ENCODE measurements at places on chromosomes 5 and 9. TPM values are rescaled to one million over a fixed set of nuclear protein-coding genes. Genes with fewer than 3 reads are reported as not detected.

QRFP gene
- not detected for polyA plus RNA-seq

SOHLH1 gene
- polyA plus RNA-seq, result 3.9 TPM

BHMT2 gene
- polyA plus RNA-seq, result 1.7 TPM

PPP2R2B gene
- polyA plus RNA-seq, result 36.2 TPM

POC5 gene
- 8.2 TPM for polyA plus RNA-seq

PCDHA9 gene
- not detected for polyA plus RNA-seq

BNC2 gene
- polyA plus RNA-seq, result 0.41 TPM

FRRS1L gene
- polyA plus RNA-seq, result 7.0 TPM

MRPL50 gene
- polyA plus RNA-seq, result 8.3 TPM

GPX3 gene
- polyA plus RNA-seq, result 54.2 TPM

SLC22A4 gene
- polyA plus RNA-seq, result 0.76 TPM

OBP2B gene
- not detected for polyA plus RNA-seq

C5orf52 gene
- polyA plus RNA-seq, result not detected

TRIO gene
- polyA plus RNA-seq, result 47.4 TPM

PCYOX1L gene
- polyA plus RNA-seq, result 11.6 TPM

SLC22A5 gene
- polyA plus RNA-seq, result 2.4 TPM

SYK gene
- 32.8 TPM for polyA plus RNA-seq

IL9 gene
- polyA plus RNA-seq, result not detected

DMGDH gene
- 1.9 TPM for polyA plus RNA-seq
